Activated CD8-positive, alpha-beta memory T cell treated with anti-CD3 and anti-CD28 coated beads for 1 hour (primary cell): ENCODE measurements at places on chromosomes 5 and 9.

- no peak for DNase-seq
These were observed 5.2 kb downstream of the LRRC26 start for GRCh38 chr9:137164370-137165249.

- no peak for DNase-seq
These were observed 1590.2 kb downstream of the EFNA5 start for GRCh38 chr5:106080535-106080934.

DNA sequence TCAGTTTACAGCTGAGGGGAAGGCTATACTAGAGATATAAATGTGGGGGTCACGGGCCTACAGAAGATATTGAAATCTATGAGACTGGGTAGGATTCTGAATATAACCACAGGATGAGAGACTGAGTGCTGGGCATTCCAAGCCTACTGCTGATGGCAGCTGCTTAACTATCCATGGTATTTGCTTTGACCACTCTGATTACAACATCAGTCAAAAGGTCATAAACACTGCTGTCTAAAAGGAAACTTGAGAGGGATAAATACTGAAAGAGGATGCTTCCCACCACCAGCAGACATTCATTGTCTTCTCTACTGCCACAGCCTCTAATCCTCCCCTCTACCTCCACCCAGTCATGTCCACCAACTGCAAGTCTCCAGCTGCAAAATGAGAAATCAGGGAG, 3.8 kb downstream of the ZNF622 start:
- DNase-seq, result no peak

- no peak for DNase-seq
These were observed 404.4 kb downstream of the ARHGEF28 start for GRCh38 chr5:74030371-74030770.

DNA sequence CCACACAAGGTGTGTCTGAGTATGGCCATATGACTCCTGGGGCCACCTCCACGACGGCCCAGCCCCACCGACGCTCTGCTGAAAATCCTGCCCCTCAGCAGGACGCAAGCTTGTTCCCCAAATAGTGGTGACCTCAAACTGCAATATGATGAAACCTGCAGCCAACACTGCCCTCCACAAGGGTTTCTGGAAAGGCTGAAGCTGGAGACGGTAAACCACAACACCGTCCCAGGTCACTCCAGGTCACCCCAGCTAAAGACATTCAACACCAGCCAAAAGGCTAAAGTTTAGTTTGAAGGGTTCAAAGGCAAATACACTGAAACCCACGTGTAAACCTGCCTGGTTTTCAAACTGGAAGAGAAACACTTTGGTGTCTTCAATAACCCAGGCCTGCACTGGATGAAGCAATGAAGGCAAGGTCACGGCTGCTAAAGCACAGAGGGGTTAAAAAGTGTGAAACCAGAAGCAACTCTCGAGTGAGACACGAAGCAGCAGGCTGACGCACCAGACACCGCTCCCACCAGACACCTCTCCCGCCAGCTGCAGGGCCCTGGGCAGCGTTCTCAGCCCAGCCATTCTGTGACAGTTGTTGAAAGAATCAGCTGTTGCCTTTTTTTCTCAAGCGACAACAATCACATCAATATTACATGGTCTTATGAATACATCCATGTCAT, 1.8 kb upstream of the LHX3 start:
- DNase-seq, result no peak

DNA sequence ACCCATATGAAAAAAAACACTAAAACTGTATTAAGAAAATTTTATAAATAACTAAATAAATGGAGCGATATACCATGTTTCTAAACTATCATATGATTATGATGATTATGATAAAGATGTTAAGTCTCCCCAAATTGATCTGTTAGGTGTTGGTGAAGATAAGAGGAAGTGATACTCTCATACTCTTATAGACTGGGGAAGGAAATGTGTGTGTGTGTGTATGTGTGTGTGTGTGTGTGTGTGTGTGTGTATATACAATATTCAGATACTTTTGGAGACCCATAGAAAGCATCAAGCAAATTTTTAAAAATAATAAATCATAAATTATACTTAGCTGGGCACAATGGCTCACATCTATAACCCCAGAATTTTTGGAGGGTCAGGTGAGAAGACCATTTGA, 62.9 kb downstream of the TMEM232 start:
- no peak for DNase-seq

DNA sequence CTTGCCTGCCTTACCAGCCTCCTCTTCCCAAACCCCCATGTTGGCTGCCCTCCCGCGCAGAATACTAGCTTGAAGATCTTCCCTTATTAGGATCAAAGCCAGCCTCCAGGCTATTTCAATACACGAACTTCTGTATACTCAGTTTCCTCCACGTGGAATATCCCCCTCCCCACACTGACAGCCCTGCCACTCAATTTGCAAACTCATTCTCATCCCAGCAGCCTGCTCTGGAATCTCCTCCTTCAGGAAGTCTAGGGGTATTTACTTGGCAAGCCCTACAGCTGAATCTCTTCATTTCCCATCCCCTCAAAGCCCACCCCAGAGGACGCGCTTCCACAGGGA, 157.0 kb upstream of the SMIM23 start:
- DNase-seq, result no peak

DNA sequence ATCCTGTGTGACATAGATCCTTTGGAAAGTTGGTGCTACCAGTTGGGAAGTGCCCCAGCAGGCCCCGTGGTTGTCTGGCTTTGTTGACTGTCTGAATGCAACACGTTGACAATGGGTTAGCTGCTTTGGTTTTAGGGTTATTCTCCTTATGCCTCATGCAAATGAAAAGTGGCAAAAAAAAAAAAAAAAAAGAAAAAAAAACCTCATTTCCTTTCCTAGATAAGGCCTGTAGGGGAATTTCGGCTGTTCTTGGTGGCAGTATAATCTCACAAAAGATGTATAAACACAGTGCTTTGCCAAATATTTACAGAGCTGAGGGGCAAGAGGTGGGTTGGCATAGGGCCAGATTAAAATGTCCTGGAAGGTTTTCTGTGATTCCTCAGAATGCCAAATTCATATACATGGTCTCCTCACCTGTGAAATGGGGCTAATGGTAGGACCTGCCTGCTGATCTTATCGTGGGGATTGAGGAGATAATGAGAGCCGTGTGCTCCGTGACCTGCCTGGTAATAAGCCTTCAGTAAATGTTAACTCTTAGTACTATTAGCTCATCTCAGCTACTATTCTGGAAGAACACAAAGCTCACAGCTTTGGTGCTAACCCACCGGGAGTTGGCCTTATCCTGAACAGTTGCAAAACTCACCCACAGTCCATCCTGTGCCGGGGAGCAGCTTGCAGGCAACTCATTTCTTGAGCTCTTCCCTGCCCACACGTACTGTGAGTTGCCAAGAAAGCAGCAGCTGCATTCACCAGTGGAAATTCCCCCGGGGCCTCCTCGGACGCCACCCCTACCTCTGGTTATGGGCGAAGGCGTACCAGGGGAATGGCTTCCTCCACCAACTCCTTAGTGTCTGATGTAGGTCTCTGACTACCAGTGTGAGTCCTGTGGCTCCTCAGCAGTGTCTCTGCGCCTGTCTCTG, 220.3 kb downstream of the NR3C1 start:
- no peak for DNase-seq

GRCh38 chr5:87410931-87411330, 1.8 kb downstream of the CCNH start:
- no peak for DNase-seq

- DNase-seq, result no peak
These were observed 43.6 kb downstream of the SEC61B start for GRCh38 chr9:99265691-99266090.

- no peak for DNase-seq
These were observed at the start of gene GLRA1 for GRCh38 chr5:151924564-151925301. TSS of gene GLRA1 (minus strand) at chr5:151924851. CDS start at chr5:151924549, 302 bp downstream.

DNA sequence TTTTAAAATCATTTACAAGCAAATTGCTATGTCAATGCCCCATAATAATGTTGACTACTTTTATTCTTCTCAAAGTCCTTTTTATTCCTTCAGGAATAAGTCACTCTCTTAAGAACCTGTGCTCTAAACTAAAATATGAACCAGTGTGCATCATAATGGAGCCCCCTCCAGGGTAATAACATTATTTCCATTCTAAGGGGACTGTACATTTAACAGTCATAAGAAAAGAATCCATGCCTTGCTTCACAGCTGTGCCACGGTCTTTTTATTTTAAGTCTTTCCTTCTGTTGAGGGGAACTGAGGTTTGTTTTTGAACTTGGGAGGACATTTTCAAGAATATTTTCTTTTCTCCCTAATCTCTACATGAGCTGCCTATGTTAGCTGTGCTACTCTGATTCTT, 297.6 kb downstream of the MAN2A1 start:
- no peak for DNase-seq

DNA sequence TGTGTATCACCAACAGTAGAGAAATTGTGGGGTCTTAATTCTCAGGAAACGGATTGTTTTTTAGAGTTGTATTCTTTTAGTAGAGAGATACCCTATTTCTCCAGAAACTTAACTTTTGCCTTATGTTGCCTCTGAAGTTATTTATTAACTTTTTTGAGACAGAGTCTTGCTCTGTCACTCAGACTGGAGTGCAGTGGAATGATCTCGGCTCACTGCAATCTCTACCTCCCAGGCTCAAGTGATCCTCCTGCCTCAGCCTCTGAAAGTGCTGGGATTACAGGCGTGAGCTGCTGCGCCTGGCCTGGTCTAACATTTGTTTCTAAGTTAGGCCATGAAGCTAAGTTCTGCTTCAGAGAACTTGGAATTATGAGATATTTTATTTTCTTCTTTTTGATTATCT, 75.0 kb downstream of the CFAP95 start:
- no peak for DNase-seq

DNA sequence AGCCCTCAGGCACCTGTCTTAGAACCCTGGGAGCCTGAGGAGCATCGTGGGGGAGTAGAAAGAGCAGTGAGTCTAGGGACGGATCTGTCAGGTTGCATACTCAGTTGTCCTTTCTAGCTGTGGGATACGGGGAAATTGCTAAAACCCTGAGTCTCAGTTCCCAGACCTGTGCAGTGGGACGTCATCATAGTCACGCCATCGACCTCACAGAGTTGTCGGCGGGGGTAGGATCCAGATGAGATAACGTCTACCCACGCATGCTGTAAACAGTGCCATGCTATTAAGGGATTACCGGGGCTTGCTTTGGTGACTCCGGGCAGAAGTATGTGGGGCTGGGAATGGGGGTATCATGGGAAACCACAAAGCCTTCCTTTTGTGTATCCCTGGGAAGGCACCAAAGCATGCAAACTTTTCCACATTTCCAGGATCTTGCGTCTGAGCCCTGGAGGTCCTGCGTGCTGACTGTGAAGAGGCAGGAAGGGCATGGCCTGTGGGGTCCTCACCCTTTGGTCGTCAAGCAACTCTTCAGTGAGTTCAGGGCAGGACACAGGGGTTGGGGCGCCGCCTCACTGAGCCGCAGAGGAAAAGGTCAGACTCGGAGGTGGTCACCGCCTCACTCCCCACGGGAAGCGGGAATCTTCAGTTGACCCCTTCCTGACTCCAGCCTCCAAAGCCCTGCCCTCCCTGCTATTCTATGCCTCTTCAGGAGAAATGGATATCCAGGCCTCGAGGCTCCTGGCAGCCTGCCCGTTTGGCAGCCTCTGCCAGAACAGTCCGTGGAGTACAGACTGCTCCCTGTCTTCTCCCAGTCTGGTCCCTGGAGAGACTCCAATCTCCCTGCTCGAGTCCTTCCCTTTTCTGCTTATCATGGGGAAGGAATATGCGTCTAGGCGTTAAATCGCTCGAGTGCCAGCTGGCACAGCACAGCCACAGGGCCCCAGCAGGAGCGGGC, 186.8 kb upstream of the KLF9 start:
- DNase-seq, result no peak

GRCh38 chr9:123718188-123718587, 211.7 kb downstream of the DENND1A start:
- no peak for DNase-seq

GRCh38 chr5:66174338-66174737, 30.2 kb downstream of the SREK1 start:
- no peak for DNase-seq

DNA sequence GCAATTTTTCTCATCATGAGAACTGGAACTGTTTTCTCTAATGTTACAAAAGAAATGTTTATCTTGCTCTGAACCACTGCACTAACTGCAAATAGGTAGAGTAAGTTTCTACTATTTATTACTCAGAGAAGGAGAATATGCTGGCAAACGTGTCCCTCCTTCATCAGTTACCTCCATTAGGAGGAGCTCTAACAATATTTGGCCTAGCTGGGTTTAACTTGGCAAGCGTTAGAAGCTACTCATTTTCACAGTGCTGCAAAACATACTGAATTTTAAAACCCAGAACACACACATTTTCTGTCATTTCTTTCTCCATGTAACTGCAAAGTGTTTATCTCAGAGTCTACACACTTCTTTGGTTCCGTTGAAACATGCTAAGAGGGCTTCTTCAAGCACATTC, 101.0 kb upstream of the GABRG2 start:
- no peak for DNase-seq

GRCh38 chr9:121975801-121976277, 117.3 kb downstream of the TTLL11 start:
- no peak for DNase-seq

DNA sequence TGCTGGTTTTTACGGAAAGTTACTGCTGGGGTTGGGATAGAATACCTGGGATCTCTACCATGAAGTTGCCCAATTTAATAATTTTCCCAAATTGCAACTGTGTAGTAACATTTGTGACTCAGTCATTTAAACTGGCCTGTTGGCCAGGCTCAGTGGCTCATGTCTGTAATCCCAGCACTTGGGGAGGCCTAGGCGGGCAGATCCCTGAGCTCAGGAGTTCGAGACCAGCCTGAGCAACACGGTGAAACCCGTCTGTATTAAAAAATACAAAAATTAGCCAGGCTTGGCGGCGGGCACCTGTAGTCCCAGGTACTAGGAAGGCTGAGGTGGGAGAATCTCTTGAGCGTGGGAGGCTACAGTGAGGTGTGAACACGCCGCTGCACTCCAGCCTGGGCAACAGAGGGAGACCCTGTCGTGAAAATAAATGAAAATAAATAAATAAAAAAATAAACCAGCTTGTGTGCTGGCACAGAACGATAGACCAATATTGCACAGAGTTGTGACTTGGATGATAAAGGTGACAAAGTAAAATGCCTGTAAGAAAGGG, 160.7 kb upstream of the ZNF608 start:
- no peak for DNase-seq

DNA sequence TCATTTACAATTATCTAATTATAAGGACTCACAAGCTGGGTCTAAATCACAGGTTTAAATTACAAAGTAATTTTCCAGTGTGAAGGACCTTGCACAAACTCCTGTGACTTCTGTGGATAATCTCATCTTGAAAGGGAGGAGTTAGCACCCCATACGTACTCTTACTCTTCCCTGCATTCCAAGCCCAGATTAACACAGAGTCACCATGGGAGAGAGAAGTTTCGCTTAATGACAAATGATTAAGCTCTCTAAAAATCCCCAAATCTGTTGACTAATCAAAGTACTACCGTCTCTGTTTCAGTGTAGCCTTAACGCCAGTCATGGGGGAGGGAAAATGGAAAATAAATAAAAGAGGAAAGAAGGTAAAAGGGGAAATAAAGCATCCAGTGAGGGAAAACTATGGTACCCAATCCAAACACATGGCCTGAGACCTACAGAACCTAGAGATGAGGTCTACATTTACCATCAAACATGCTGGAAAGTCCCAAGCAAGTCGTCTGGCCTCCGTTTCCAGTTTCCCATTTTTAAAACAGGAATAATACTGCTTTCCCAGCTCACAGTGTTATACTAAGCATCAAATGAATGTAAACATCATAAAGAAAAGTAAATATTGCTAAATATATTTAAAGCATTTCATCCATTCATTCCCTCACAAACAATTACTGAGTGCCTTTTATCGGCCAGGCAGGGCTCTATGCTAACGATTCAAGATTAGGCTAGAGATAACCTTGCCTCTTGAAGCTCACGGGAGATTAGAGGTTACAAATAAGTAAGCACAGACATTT, 63.2 kb downstream of the PCA3 start:
- DNase-seq, result no peak

- no peak for DNase-seq
These were observed 164.1 kb upstream of the ZNF618 start for GRCh38 chr9:113712053-113712452.
